Tibial nerve (tissue), 4 donors: ENCODE measurements at places on chromosomes 7 and 10. TPM values are rescaled to one million over a fixed set of nuclear protein-coding genes. Genes with fewer than 3 reads are reported as not detected.

- no peak for DNase-seq
Measured at GRCh38 chr10:124447751-124448466, 1.9 kb downstream of the NKX1-2 start.

DNA sequence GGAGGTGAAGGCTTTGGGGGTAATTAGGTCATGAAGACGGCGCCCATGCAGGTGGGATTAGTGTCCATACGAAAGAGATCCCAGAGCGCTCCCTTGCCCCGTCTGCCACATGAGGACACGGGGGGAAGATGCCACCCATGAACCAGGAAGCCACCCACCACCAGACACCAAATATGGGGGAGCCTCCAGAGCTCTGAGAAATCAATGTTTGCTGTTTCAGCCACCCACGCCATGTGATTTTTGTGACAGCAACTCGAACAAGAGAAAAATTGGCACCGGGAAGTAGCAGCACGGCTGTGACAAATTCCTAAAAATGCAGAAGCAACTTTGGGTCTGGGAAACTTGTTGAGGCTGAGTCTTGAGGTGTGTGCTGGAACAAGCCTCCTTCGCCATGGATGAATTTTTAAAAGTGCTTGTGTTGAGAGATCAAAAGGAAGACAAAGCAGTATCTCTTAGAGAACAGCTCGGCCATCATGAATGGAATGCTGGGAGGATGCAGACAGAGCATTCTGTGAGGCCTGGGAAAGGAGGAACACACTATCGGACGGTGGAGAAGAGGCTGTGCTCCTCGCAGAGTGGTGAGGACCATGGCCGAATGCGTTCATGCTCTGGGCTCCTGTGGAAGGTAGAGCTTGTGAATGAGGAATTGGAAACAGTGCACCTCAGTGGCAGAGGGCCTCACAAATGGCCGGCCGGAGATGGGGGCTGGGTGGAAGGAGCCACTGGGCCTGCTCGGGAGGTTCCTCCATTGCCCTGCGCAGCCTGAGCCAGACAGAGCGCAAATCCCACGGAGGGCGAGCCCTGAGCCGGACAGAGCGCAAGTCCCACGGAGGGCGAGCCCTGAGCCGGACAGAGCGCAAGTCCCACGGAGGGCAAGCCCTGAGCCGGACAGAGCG is 277.5 kb downstream of the PTPRN2 start:
- no peak for DNase-seq

GRCh38 chr10:90470966-90471365 is 386.9 kb downstream of the HTR7 start:
- DNase-seq: no peak

GATA3 gene
- not detected for total RNA-seq

CDCA7L gene
- 16.9 TPM for total RNA-seq

GRCh38 chr7:131241386-131241785 is 86.3 kb upstream of the MKLN1 start:
- no peak for DNase-seq

FKBP9 gene
- total RNA-seq: 262 TPM

ANKRD26 gene
- total RNA-seq: 24.3 TPM

GRCh38 chr10:102398172-102399020 is 2.9 kb downstream of the NFKB2 start:
- DNase-seq: no peak

- no peak for DNase-seq
Measured at GRCh38 chr10:48251152-48251524, 23.4 kb downstream of the FRMPD2 start.

SLC29A4 gene
- 6.3 TPM for total RNA-seq

HOGA1 gene
- 27.8 TPM for total RNA-seq

TUBAL3 gene
- total RNA-seq: 0.22 TPM

DNA sequence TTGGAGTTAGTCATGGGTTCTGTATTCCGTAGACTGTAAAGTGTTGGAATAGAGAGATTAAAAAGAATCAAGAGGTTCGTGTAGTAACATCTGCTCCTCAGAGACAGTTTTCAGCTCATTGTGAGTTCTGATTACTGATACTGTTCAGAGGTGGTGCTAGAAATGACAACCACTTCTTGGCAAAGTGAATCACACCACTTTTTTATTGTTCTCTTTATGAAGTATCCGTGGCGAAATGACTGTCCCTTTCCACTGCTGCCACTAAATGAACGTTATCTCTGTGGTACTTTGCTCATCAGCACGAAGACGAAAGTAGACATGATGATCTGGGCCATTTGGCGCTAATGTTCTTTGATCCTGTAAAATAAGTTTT is 860 bp downstream of the RPP30 start:
- DNase-seq: no peak

DNA sequence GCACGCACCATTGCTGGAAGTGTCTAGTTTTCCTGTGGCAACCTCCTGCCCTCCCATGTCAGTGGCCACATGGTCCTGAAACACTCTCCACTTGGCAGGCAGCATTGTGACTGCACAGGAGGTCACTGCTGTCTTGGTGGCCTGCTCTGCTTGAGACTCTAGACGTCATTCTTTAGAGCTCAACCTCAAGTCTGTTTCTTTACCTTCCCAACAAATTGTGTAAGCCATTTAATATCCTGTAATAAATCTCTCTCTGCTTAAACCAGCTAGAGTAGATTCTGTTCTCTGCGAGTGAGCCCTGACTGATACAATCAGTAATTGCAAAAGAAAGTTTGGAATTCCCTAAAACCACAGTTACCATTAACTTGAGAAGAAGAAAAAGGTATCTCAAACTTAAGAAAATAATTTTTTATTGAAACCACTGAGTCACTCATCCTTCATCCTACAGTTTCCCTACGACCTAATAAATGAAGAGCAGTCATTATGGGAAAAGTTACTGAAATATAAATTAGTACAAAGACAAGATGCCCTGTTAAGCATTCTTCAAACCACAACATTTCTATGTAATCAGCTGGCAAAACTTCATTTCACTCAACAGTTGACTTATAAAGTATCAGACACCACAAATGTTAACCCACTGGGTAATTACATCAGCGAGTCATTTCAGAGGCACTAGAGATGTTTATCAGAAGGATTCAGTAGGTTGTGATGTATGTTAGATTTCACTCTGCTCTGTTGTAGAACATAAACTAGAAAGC is 18.0 kb downstream of the SLC25A13 start:
- no peak for DNase-seq

MINDY4 gene
- total RNA-seq: 21.6 TPM

MYPN gene
- not detected for total RNA-seq

- DNase-seq: no peak
Measured at GRCh38 chr10:128096486-128097199, 29.6 kb downstream of the MKI67 start.

GRCh38 chr10:125012851-125013528 is 71.1 kb downstream of the ZRANB1 start:
- no peak for DNase-seq
